CD4-positive, alpha-beta T cell (primary cell): ENCODE measurements at places on chromosomes 12 and 14. TPM values are rescaled to one million over a fixed set of nuclear protein-coding genes. Genes with fewer than 3 reads are reported as not detected.

ZNF740 gene
- total RNA-seq, result 24.4 TPM

HEATR5A gene
- 5.5 TPM for total RNA-seq

RNASE3 gene
- not detected for total RNA-seq

SUSD6 gene
- 95.1 TPM for total RNA-seq

LIN52 gene
- total RNA-seq, result 6.8 TPM

KRT73 gene
- 69.7 TPM for total RNA-seq

SRRM4 gene
- not detected for total RNA-seq

CEBPE gene
- not detected for total RNA-seq

GRIN2B gene
- total RNA-seq, result not detected

ZFHX2 gene
- total RNA-seq, result 0.22 TPM

KCNMB4 gene
- total RNA-seq, result 0.53 TPM

RPL10L gene
- total RNA-seq, result not detected
